Articular chondrocyte of knee joint (primary cell): ENCODE measurements at places on chromosomes 2 and 18. TPM values are rescaled to one million over a fixed set of nuclear protein-coding genes. Genes with fewer than 3 reads are reported as not detected.

BMP10 gene
- total RNA-seq = not detected in 2 replicates

TMEM37 gene
- total RNA-seq = 0.26 and 0.76 TPM in 2 replicates

RAD51AP2 gene
- under 0.01 TPM in 1 of 2 replicates, not detected in the other for total RNA-seq

PROM2 gene
- 0.26 and 0.32 TPM in 2 replicates for total RNA-seq

TSPYL6 gene
- total RNA-seq = under 0.01 TPM in 1 of 2 replicates, not detected in the other

DSEL gene
- 49.8 and 55.7 TPM in 2 replicates for total RNA-seq

IL1RL1 gene
- total RNA-seq = 0.39 and 0.65 TPM in 2 replicates

RTP5 gene
- not detected in 2 replicates for total RNA-seq

TYMS gene
- total RNA-seq = 11.8 and 15.2 TPM in 2 replicates

IRS1 gene
- total RNA-seq = 31.0 and 33.8 TPM in 2 replicates

SP110 gene
- 22.2 and 26.1 TPM in 2 replicates for total RNA-seq

MYCN gene
- not detected in 2 replicates for total RNA-seq

SIX3 gene
- not detected in 2 replicates for total RNA-seq

ETAA1 gene
- total RNA-seq = 25.9 and 32.0 TPM in 2 replicates

CMPK2 gene
- total RNA-seq = 1.8 and 3.0 TPM in 2 replicates

GALR1 gene
- total RNA-seq = not detected in 2 replicates

CYS1 gene
- 5.0 and 8.3 TPM in 2 replicates for total RNA-seq

UGT1A7 gene
- total RNA-seq = not detected in 2 replicates

CTLA4 gene
- not detected in 2 replicates for total RNA-seq

CKAP2L gene
- total RNA-seq = 7.1 and 13.5 TPM in 2 replicates

SPATS2L gene
- total RNA-seq = 68.4 and 70.8 TPM in 2 replicates

IL37 gene
- not detected in 2 replicates for total RNA-seq

TRIM43B gene
- total RNA-seq = not detected in 2 replicates

IL1F10 gene
- not detected in 2 replicates for total RNA-seq

ANKRD29 gene
- 4.1 and 9.5 TPM in 2 replicates for total RNA-seq

SCN7A gene
- total RNA-seq = not detected in 2 replicates

DNAH6 gene
- total RNA-seq = 0.26 and 0.86 TPM in 2 replicates

PLCD4 gene
- 14.0 and 14.2 TPM in 2 replicates for total RNA-seq
